ENCODE measurements at places on chromosomes 1 and 21.

GRCh38 chr1:109784551-109785252 is 21.0 kb upstream of the EPS8L3 start:
- no peak for DNase-seq

DNA sequence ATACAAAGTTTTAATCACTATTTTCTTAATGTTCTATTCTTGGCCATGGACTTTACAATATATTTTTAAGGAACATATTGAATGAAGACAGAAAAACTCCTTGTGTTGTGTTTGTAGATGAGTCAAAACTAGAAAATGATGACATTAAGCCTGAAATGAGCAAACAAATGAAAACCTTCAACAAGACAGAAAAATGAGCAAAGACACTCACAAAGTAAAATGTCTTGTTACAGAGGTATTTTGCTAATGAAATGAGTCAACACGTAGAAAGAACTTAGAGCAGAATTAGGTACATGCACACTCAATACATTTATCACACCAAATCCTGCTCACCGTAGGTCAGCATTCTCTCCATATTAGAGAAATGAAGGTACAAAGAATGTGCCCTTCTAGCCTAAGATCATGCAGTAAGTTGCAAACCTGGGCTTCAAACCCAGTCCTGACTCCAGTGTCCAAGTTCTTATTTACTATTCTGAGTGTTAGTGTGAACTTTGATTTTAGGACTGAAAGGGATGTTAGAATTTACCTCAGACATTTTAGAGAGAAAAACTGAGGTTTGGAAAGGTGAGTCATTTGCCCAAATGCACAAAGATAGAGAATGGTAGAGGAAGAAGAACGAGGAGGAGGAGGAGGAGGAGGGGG is 133.9 kb upstream of the SGIP1 start:
- DNase-seq = no peak

- DNase-seq = no peak
These were observed 235.6 kb upstream of the FMN2 start for GRCh38 chr1:239856067-239856466.

- peak; percentile 58 for DNase-seq
These were observed 1.4 kb downstream of the GUK1 start for GRCh38 chr1:228141226-228142044.

- DNase-seq = no peak
These were observed 529 bp downstream of the EGLN1 start for GRCh38 chr1:231421546-231421970.

GRCh38 chr21:33490991-33491372 is 534 bp downstream of the DNAJC28 start:
- no peak for DNase-seq

GRCh38 chr1:179984101-179984500 is 29.5 kb downstream of the CEP350 start:
- no peak for DNase-seq

DNA sequence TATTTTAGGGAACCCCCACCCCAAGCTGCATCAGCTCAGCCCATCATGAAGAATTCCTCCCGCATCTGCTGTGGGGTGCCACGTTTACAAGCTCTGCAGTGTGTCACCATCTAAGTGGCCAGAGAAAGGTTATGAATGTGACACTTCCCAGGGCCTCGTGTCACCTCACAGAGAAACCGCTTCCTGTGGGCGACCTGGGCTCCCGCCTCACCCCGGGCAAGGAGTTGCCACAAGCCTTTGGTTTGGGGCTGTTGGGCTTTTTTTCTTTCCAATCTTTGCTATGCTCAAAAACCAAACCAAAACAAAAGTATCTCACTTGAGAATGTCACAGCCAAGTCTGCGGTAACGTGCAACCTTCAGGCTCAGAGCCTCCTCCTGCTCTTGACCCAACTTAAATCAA is 82.1 kb upstream of the ARHGEF16 start:
- peak; percentile 53 for DNase-seq

DNA sequence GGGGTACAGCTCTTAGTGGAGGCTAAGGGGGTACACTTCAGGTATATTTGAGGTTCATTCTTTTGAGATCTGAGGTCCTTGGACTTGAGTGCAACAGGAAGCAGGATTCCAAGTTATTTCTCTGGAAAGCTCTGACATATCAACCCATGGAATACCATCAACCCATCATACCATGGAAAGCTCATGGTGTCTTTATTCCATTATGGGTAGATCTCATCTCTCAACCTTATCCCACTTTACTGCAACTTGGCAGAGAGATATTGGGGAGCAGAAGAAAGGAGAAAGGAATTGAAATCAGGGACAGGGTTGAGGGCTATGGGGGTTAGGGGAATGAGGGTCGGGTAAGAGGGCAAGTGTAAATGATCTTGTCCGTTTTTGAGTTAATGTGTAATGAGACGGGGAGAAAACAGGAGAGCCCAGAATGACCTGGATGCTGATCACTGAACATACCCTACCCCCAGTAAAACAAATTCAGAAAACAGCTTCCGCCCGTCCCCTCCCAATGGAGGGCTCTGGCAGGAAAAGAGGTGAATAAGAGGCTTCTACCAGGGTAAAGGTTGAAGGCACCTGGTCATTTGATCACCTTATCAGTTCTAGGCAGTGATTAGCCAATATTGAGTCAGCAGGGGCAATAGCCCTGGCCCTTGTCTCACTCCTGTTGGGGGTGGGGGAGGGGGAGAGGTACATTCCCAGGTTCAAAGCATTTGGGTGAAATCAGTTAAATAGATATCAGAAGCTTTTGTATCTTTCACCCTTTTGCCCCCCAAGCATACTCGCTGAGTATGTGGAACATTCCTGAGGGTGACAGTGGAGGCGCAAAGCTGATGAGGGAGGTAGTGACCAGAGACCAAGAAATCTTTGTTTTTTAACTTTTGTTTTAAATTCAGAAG is 622 bp upstream of the APOA2 start:
- DNase-seq = no peak

- DNase-seq = no peak
These were observed 1.5 kb upstream of the ASCL5 start for GRCh38 chr1:201128476-201128875.
